ENCODE measurements at places on chromosomes 6 and 20. TPM values are rescaled to one million over a fixed set of nuclear protein-coding genes. Genes with fewer than 3 reads are reported as not detected.

DNA sequence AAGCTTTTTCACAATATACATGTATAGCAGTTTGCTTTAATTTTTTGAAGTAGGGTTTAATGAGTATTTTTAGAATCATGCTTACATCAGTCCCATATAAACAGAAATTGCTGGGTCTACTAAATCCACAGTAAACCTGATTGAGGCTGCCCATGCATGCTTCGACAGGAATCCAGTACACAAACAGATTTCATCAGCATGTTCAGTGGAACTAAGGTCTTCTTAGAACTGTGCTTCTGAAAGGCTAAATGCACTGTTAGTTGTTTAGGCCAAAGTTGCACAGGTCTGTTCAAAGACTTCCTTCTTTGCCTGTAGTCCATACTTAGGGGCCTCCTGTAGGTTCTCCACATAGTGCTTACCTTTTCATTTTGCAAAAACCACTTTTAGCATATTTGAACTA lies 42.5 kb upstream of the THBS2 start:
- no peaks in the 10 kb centered on the region for H3K4me1 ChIP-seq
- no peak overlapping the region for H3K4me3 ChIP-seq
- no peak overlapping the region for H3K27ac ChIP-seq
- no peak for DNase-seq

- H3K4me1 ChIP-seq = peaks cover 41% of the 10 kb centered on the region
- H3K27ac ChIP-seq = no peak overlapping the region
- H3K27me3 ChIP-seq = no peaks in the 10 kb centered on the region
- no peaks in the 10 kb centered on the region for H3K36me3 ChIP-seq
- H3K4me3 ChIP-seq = no peak overlapping the region
Observed at GRCh38 chr6:157980288-157981131, 1.2 kb upstream of the SYNJ2 start.

Gene MUC22
- not detected for total RNA-seq

DNA sequence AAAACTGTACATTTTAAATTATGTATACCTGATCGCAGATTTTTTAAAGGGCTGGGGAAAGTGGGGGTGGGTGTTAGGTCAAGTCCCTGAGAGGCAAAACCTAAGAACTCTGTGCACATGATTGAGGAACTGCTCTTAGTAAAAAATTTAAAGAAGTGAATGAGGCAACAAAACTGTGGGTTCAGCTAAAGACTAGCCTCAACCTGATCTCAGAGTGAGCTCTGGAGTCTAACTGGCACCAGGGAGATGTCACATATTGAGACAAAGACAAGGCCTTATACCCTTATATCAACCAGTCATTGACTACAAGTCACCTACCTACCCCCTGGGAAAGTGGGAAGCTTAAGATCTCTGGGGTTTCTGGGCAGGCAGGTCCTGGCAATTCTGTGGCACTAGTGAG lies 27.4 kb upstream of the RUNX2 start:
- H3K36me3 ChIP-seq = no peaks in the 10 kb centered on the region
- no peaks in the 10 kb centered on the region for H3K4me1 ChIP-seq
- no peak overlapping the region for H3K4me3 ChIP-seq
- no peak overlapping the region for H3K27ac ChIP-seq
- H3K27me3 ChIP-seq = no peaks in the 10 kb centered on the region
- no peak for DNase-seq

Gene CHD6
- total RNA-seq = 43.5 TPM

Data from body of pancreas (tissue), 4 donors.